Kasumi-1 (cell line): ENCODE measurements at places on chromosomes 3 and 15.

DNA sequence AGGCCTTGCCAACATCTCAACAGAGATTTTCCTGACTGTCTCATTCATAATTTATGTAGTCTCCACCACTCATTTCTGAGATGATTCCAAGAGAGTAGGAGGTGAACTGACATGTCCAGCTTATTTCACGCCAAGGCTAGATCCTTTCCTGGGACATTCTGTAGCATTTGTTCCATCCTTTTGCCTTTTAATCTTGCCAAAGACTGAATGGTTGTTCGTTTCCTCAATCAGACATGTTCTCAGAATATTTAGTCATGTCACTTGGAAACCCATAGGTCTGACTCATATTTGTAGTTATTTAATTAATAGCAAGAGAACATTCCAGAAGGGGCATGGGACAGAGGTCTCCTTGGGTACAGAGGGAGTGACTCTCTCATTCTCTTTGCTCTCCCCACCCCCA is 80.9 kb downstream of the DHX36 start:
- DNase-seq = no peak

DNA sequence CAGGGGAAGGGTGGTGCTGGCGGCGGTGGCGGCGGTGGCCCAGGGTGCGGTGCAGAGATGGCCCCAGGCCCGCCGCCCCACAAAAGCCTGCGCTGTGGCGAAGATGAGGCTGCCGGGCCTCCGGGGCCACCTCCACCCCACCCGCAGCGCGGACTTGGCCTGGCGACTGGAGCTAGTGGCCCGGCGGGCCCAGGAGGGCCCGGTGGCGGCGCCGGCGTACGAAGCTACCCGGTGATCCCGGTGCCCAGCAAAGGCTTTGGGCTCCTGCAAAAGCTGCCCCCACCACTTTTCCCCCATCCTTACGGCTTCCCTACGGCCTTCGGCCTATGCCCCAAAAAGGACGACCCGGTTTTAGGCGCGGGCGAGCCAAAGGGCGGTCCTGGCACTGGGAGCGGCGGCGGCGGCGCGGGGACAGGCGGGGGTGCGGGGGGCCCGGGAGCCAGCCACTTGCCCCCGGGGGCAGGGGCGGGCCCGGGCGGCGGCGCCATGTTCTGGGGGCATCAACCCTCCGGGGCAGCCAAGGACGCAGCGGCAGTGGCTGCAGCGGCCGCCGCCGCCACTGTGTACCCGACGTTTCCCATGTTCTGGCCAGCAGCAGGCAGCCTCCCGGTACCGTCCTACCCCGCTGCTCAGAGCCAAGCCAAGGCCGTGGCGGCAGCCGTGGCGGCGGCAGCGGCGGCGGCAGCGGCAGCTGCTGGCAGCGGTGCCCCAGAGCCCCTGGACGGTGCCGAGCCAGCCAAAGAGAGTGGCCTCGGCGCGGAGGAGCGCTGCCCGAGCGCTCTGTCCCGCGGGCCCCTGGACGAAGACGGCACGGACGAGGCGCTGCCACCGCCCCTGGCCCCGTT is 1.6 kb downstream of the SKOR1 start:
- no peak for DNase-seq

DNA sequence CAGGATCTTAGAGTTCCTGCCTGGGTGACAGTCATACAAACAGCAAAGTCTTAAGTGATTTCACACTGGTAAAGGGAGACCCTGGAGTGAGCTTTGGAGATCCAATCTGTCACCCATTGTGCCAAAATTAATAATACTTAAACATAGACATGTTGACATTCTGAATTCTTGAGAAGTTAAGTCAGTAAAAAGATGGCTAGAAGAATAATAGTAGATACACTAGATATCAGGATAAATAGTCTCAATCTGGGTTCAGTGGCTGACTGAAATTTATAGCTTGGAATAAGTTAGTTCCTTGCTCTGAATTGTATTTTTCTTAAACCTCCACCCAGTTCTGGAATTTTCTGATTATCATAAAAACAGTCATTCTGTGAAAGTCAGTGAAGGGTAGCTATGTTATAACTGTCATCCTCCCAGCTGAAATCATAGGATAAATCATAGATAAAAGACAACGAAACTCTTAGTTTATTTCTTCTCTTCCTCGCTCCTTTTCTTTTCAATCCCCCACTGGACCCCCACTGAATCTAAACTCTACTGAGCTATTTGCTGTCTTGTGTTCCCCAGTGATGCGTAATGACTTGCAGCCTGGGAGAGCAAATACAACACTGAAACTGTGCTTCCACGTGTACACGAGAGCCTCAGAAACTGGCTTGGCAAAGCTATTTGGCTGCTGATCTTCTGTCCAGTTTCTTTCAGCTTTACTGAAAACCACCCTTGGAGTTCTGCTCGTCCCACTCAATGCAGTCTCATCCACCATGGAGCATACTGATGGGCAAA is 175.4 kb upstream of the TP63 start:
- DNase-seq = no peak

- DNase-seq = no peak
These were observed 173.7 kb upstream of the CRBN start for GRCh38 chr3:3353153-3353552.
